ENCODE measurements at places on chromosomes 1 and 21. TPM values are rescaled to one million over a fixed set of nuclear protein-coding genes. Genes with fewer than 3 reads are reported as not detected.
A peak's percentile ranks its signal among the peaks of the same experiment; 100 is the strongest.

The MYOG gene
- total RNA-seq: not detected

The DENND2C gene
- 2.9 TPM for total RNA-seq

The ILF2 gene
- total RNA-seq: 267 TPM

The MIXL1 gene
- total RNA-seq: 0.05 TPM

The VHLL gene
- not detected for total RNA-seq

The PWP2 gene
- 8.2 TPM for total RNA-seq

The GUCA2B gene
- total RNA-seq: not detected

The LRRN2 gene
- 0.17 TPM for total RNA-seq

The IVL gene
- not detected for total RNA-seq

The EFNA3 gene
- 2.2 TPM for total RNA-seq

The UBXN10 gene
- not detected for total RNA-seq

The WDR64 gene
- 0.17 TPM for total RNA-seq

- peak; percentile 96 for DNase-seq
These were observed 5.7 kb upstream of the PPP1R15B start for GRCh38 chr1:204417074-204417997.

- no peak for DNase-seq
These were observed 199.3 kb upstream of the CTTNBP2NL start for GRCh38 chr1:112196731-112197130.

DNA sequence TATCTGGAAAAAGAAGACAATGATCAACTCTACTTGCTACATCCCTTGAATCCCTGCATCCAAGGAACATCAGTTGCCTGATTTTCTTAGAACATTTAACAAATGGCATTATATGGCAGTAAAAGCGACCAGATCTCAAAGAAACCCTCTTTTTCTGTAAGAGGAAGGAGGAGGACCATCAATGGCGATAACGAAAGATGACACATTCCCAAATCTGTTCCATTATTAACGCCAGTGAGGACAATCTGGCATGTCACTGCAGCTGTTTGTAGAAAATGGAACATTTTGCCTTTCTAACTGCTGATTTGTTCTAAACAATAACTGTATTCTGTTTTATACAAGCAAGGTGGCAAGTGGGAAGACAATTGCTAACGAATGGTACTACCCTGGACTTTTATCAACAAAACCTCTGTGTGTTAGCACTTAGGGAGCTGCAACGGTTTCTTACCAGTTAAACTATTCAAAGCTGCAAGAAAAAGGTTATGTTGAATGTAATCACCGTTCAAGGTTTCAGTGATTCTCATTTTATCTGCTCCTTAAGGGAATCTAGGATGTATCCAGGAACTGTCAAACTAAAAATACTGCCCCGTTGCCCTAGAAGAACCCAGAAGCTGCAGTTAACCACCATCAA, 251.9 kb downstream of the SDCCAG8 start:
- DNase-seq: no peak

DNA sequence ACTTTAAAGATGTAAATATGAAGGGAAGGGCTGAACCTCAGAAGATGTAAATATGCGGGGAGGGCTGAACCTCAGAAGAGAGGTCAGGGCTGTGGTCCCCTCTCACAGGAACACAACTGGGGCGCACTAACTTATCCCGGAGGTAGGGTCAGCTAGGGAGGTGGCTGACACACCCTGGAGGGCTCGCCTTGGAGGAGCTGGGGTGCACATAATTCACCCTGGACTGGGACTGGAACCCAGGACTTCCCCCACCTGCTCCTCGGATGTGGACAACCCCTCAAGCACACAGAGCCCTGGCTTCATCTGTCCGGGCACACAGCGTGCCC, 13.9 kb upstream of the TTC39A start:
- DNase-seq: no peak

- no peak for DNase-seq
These were observed 3.8 kb downstream of the HECTD3 start for GRCh38 chr1:45007311-45007710.

DNA sequence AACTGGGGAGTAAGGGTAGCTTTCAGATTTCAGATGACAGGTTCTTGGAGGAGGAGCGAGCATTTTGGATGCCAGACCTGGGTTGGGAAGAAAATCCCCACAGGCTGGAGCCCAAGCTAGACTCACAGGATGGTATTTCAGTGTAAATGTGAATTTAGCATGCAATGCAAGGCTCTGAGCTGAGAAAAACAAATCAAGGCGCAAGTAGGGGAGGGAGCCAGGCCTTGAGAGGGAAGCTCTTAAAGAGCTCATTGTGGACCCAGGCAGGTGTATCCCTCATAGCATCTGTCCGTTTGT, 386.1 kb downstream of the MATN1 start:
- no peak for DNase-seq

- DNase-seq: no peak
These were observed 51.1 kb downstream of the RIPK4 start for GRCh38 chr21:41715649-41716281.

- DNase-seq: no peak
These were observed 36.3 kb upstream of the SUCO start for GRCh38 chr1:172496678-172497077.

GRCh38 chr1:228989992-228990827, 254.9 kb downstream of the RHOU start:
- DNase-seq: peak; percentile 27

- DNase-seq: no peak
These were observed 3.2 kb upstream of the CD1C start for GRCh38 chr1:158286487-158286886.

DNA sequence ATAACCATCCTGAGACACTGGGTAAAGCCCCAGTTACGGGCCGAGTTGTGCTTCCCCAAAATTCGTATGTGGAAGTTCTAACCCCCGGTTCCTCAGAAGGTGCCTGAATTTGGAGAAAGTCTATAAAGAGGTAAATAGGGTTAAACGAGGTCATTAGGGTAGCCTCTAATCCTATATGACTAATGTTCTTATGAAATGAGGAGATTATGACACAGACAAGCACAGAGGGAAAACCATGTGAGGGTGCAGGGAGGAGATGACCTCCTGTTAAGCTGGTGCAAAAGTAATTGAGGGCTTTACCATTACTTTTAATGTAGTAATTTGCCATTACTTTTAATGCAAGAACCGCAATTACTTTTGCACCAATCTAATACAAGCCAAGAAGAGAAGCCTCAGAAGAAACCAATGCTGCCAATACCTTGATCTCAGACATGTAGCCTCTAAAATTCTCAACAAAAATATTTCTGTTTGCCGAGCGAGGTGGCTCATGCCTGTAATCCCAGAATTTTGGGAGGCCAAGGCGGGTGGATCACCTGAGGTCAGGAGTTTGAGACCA, 260.8 kb downstream of the GPATCH2 start:
- no peak for DNase-seq

DNA sequence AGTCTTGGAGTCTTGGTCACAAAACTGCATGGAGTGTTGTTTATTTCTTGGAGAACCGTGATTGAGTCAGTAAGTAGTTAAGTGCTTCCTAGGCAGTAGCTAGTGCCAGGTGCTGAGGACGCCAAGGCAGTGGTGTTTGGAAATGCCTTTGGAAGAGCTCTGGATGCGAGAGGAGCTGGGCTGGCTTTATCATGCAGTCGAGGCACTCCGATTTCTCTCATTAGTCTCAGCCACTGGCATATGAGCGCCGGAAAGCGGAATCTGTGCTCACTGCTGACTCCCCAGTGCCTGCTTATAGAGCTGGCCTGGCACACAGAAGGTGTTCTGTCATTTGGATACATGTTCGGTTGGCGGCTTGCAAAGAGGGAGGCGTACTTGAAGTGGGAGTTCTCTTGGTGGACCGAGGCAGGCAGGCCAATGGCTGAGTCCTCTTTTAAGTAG, 3.6 kb downstream of the TENT5C start:
- no peak for DNase-seq

DNA sequence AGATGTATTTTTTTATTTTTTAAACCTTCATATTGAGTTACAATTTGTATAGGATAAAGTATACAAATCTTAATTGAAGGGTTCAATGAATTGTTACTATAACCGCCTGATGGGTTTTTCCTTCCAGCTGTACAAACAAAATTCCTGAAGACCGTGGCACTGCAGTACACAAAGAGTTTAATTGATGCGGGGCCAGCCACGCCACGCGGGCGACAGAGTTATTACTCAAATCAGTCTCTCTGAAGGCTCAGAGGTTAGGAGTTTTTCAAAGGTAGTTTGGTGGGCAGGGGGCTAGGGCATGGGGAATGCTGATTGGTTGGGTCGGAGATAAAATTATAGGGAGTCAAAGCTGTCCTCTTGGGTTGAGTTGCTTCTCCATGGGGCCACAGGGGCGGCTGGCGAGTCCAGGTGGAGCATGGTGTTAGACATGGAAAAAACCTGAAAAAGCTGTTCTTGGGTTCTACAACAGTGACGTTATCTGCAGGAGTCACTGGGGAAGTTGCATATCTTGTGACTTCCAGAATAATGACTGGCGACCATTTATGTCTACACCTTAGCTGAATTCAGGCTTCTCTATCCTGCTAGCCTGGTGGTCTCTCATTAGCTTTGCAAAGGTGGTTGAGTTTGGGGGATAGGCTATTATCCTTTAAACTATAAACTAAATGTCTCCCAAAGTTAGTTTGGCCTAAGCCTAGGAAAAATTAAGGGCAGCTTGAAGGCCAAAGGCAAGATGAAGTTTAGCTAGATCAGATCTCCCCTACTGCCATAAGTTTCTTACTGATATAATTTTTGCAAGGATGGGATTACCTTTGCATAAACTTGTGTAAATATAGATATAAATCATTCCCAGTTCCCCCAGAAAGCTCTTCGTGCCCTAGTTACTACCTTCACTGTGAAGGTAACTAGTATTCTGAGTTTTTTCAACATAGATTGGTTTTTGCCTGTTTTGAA, 13.0 kb upstream of the TMEM9 start:
- no peak for DNase-seq

DNA sequence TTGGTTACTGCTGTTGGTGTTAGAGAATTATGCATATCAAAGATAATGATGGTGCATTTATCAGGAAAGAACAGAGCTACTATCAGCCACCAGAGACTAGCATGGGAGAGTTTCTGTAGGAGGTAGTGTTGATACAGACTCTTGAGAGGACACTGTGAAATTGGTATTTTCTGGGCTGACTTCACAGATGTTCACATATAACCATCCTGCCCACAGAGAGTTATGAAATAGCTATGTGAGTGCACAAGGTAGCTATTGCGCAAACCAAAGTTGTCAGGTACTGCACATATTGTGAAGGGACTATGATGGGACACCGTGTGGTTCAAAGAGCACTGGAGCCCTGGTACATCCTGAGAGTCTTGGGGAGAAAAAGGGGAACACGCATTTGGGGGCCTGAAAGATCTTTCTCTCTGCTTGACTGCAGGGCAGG, 1.4 kb upstream of the TLCD4 start:
- no peak for DNase-seq

DNA sequence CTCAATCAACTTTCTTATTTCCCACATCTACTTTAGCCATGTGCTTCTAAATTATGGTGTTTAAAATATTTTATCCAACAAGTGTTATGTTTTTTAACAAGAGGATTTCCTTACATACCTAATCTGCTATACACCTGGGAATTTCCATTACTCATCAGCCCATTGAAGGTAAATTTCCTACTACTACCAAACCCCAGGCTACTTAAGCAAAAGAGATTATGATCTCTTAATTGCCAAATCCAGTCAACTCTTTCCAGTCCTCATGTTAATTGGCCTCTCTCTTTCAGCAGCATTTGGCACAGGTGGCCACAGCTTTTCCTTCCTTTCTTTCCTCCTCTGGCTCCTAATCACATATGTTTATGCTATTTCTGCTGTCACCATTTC, 5.1 kb upstream of the C1orf162 start:
- DNase-seq: no peak

GRCh38 chr1:104294259-104294658, 544.6 kb downstream of the AMY1C start:
- DNase-seq: no peak

DNA sequence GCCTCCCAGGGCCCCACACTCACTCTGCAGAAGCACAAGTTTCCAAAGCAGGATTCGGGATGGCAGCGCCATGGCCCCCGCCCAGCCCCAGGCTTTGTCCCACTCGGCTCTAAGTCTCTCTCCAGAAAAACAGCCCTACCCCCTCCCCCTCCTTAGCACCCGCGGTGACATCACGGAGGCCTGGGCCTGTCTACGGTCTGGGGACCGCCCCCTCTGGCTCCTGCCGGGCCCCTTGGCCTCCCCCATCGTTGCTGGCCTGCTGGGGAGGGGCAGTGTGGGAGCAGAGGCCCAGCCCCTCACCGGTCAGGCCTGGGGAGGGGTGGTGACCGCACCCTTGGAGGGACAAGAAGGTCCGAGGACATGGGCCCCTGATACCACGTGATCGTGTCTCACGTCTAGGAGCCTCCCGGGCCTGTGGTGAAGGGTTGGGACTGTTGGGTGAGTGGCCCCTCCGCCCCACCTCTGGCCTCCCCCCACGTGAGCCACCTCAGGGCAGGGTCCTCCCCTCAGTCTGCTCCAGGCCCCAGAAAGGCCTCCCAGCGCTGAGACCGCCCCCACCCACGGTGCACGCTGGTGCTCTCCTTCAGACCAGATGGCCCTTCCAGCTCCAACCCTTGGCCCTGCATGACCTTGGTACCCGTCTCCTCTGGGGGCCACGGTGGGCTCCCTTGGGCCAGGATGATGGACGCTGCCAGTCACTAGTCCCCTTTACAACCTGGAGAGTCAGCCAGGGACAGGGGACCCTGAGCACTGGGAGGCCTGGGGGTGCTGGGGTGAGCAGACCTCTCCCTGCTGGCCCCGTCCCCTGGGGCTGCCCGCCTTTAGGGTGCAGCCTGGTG, at the start of gene MXRA8:
Gene MXRA8, minus strand, starts transcription at position 123 of the 839 bp plus-strand sequence. Its CDS starts 51 bp downstream, at position 72.
- DNase-seq: no peak

DNA sequence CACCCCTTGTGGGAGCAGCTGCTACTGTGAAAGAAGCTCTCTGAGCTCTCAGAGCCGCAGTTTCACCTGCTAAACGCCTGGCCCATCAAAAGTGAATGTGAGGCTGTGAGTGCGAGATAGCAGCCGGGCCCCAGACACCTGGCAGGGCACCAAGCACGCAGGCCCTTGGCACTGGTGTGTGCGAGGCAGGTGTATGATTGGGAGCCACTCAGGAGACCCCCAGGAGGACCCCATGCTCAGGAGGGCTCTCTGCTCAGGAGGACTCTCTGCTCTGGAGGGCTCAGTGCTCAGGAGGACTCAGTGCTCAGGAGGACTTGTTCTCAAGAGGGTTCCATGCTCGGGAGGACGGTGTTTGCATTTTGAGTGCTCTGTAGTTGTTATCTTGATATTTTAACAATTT, 14.3 kb upstream of the ADARB1 start:
- DNase-seq: no peak

DNA sequence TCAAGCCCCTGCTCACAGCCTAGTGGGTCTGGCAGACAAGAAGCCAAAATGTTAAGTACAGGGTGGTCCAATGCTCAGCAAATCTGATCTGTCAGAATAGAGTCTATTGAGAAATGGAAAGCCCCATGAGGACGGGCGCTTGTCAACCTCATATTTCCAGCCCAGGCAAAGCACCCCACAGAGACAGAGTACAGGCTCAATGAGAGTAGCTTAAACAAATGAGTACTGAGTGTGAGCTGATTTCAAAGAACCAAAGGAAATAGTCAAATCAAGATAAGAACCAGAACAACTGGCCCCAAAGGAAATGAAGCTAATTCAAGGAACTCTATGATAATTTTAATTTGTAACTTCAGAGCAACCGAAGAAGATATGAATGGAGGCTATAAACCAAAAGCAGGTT, 44.6 kb upstream of the SLC30A1 start:
- no peak for DNase-seq

GRCh38 chr1:33180911-33181890, 642 bp downstream of the TRIM62 start:
- DNase-seq: peak; percentile 43

- DNase-seq: no peak
These were observed 24.7 kb downstream of the KNCN start for GRCh38 chr1:46526691-46527291.
